ENCODE measurements at places on chromosomes 5 and 9.
A peak's percentile ranks its signal among the peaks of the same experiment; 100 is the strongest.

DNA sequence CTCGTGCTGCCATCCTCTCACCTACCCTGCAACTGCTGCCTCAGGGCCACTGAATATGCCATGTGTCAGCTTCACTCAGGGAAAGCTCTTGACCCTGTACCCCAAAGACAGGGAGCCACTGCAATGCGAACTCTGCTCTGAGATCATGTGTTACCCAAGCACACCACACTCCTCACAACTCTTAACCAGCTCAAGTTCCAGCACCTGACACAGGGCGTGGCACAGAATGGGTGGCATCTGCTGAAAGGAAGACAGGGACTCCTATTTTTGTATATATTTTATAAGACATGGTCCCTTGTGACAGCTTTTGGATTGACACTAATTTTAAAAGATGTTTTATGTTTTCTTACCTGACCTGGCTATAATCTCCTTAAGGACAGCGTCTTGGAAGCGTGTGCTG lies 10.7 kb downstream of the PHYKPL start:
- DNase-seq = no peak

GRCh38 chr9:97307091-97307490 lies 368 bp upstream of the CCDC180 start:
- peak; percentile 72 for DNase-seq

DNA sequence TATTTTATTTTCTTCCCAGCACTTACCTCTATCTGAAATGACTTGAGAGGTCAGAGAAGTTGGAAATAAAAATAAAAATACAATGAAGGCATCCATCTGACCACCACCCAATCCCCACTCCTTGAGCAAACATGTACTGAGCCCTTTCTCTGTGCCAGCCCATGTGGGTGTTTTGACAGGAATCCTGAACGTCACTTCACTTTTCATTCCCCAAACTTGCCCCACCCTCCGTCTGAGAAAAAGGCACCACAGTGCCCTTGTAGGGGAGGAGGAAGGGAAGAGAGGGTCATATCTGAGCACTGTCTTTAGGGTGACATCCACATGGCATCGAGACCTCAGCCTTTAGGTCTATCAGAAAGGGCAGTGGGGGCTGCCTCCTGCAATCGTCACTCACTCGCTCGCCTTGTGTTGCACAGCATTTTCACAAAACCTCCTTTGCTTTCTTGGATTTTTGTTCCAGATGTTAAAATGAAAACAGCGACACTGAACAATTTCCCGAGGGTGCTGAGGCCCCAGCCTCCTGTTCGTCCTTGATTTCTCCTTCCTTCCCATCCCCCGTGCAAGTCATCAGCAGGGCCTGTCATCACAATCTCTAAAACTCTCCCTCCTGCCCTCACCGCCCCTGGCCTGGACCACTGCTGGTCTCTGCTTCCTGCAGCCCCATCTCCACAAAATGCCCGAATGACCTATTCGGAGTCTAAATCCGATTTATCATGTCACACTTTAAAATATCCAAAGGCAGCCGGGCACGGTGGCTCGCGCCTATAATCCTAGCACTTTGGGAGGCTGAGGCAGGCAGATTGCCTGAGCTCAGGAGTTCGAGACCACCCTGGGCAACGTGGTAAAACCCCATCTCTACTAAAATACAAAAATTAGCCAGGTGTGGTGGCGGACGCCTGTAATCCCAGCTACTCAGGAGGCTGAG lies 13.0 kb downstream of the HIGD2A start:
- no peak for DNase-seq

- no peak for DNase-seq
Measured at GRCh38 chr5:158560170-158560569, 539.5 kb downstream of the EBF1 start.

DNA sequence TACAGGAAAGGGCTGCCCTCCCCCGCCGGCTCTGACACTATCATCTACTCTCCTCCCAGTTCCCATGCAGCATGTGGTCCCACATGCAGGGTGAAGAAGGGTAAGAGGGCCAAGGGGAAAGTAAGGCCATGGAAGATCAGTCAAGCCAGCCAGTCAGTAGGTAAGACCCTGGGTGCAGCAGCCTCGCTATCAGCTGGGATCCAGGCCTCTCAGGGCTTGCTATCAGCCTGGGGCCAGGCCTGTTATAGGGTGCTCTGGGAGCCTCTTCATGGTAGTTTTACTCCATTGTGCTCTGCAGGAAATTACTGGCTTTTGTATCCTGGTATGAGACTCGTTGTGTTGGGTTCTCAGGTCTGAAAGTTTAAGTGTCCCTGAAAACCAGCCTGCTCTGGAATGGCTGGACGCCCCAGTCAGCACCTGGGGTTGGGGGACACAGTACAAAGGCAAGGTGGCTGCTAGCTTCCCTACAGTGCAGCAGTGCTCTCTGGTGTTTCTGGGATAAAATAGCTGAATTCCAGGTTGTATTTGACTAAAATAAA lies 21.4 kb downstream of the SLC22A4 start:
- DNase-seq = no peak

DNA sequence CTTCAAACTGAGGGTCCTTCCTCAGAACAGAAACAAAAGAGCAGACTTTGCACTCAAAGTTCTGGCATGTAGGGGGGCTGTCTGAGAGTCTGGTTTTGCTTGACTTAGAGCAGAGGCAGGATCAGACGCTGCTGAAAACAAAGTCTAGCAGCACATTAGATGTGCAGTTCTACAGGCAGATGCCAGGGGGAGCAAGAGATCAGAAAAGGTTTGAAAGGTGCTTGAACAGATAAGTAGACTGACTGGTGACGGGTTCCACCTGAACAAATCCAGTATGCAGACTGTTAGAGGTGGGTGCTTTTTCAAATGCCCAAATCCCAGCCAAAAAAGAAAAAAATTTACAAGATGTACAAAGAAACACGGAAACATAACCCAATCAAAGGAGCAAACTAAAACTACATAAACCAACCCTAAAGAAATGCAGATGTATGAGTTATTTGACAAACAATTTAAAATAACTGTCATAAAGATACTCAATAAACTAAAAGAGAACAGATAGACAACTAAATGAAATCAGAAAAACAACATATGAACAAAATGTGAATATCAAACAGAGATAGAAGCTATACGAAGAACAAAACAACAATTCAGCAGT lies 194.7 kb upstream of the FREM1 start:
- no peak for DNase-seq

GRCh38 chr5:130796902-130797301 lies 368.2 kb downstream of the HINT1 start:
- DNase-seq = no peak

DNA sequence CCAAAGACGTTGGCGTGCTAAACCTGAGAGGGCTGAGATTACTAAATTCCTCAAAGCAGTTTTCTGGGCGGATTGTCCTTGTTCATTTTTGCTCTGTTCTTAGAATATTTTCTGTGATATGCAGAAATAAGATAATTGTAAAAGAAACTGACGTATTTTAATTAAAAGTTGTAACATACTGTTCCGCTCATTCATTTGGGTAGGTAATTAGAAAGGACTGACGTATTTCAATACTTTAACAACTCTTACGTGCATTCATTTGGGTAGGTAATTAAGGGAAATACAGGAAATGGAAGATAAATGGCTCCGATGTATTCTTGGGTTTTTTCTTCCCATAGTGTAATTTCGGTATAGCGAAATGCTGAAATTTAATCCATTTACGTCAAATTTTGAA lies 1.1 kb downstream of the OSTF1 start:
- no peak for DNase-seq

DNA sequence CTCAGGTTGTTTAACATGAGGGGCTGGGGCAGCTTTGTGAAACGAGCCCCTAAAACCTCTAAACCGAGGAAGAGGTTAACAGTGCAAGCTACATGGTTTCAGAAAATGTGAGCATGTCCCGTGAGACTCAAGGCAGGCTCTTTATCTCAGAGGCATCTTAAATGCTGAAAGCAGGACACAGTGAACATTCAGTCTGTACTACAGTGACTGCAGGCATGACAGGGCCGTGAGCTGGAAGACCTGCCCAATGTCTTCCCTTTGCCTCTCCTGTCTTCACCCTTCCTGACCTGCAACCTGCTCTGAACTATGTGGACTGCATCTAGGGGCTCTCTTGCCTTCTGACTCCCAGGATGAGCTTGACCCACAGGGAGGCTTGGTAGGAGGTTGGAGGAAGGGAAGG lies 58.3 kb downstream of the PRLR start:
- no peak for DNase-seq

DNA sequence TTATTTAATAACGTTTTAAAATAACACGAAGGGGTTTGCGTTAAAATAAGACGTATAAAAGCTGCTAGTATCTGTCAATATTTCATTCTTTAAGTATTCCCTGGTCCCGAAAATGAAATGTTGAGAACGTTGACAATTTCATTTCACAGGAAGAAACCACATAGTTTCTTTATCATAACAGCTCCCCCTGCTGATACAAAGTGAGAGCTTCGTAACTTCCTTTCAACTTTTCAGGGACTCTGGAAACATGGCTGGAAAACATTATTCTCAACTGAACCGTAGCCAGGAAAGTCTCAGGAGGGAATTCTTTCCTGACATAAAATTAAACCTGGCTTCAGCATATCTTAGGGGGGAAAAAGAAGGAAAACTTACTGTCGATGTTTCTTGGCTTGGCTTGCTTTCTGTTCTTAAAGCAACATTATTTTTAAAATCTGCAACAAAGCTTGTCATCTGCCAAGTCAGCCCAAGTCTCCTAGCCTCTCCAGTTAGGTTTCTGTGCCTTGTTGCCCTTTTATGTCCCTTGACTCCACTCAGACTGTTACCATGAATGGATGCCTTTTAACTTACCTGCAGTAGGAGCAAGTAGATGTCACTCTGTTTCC lies 122.9 kb upstream of the DAB2 start:
- no peak for DNase-seq

GRCh38 chr9:34140853-34141252 lies 14.4 kb upstream of the DCAF12 start:
- no peak for DNase-seq

DNA sequence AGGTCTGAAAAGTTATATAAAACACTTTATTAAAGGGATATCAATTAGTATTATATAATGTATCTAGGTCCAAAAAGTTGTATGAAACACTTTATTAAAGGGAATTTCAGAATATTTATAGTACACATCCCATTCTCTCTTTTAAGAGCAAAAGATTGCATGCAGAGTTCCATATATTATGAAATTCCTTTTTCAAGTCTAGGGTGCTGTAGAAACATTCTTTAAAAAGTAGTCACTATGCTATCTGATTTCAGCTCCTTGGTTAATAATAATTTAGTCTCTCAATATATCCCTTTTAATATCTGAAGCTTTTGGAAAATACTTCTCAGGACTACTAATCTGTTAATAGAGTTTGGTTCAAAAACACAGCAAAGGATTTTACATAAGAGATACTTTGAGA lies 1496.1 kb upstream of the C9orf72 start:
- DNase-seq = no peak

- DNase-seq = no peak
Measured at GRCh38 chr5:94778732-94779131, 160.3 kb downstream of the SLF1 start.

DNA sequence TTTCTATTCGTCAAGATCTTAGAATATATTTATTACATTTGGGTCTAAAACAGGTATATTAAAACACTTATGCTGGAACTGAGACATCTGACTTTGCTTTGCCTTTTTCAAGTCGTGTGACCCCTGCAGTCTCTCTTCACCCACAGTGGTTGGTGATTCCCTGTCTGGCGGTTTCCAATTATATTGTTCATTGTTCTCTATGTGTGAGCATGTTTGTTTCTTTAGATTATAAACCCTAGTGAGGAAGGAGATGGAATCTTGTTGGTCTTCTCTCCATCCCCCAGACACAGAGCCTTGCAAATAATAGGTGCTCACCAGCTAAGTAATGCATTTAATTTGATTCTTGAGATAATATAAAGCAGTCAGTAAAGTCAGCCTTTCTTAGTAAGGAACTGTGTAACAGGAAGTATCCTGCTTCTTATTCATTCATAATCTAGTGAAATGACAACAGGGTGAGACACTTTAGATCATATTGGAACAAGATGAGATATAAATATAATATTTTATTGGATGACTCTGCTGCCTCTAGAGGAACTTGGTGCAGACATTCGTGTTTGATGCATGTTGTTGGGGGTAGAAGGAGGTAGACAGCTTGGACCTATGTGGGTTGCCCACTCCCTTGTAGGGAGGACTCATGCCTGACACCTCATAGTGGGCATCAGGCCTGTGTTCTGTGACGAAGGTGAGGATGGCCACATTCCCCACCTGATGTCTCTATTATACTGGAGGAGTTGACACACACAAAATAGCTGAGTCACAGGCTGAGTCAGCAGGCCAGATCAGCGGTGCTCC lies 88.1 kb downstream of the FGF1 start:
- no peak for DNase-seq

DNA sequence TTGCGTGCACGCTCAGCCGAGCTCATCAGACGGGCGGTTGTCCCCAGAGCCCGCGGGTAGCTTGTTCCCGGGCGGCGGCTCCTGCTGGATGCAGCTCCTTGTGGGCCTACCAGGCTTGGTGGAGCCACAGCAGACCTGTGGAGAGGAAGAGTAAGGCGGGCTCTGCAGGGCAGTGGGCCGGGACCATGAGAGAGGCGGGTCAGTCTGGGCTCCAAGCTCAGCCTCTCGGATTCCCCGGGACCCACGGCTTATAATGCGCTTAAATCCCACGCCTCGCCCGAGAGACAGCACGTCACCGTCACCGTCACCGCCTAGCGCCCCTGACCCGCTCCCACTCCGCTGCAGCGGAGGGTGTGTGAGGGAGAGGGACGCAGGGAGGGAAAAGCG lies 1.9 kb upstream of the ANKRD18A start:
- no peak for DNase-seq

GRCh38 chr9:93864032-93864431 lies 91.1 kb downstream of the BARX1 start:
- DNase-seq = no peak

DNA sequence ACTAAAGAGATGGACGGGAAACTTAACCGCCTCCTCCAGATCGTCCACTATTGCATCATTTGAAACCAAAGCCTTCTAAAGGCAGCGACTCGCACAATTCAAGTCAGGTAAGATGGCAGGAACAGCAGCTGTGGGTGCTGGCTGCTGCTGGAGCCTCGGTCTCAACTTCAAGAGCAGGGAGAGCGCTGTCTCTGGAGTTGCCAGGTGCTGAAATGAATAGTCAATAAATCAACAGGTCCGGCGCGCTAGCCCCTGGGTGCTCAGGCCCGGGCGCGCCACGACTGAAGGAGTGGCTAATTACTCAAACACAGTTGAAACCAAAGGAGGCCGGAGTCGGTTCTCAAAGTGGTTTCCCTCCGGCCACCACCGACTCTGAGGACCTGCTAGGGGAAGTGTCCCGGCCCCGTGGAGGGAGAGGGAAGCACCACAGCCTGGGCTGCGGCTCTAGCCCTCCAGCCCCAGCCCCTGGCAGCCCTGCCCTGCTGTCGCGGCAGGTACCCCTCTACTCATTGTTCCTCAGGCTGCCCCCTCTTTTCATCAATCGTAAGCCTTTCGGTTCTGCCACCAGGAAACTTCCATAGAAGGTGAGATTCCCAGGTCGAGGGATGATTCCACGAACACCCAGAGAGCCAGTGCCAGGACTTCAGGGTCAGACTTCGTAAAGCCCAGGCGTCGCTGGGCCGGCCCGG lies 804 bp downstream of the TTC39B start:
- DNase-seq = peak; percentile 15

DNA sequence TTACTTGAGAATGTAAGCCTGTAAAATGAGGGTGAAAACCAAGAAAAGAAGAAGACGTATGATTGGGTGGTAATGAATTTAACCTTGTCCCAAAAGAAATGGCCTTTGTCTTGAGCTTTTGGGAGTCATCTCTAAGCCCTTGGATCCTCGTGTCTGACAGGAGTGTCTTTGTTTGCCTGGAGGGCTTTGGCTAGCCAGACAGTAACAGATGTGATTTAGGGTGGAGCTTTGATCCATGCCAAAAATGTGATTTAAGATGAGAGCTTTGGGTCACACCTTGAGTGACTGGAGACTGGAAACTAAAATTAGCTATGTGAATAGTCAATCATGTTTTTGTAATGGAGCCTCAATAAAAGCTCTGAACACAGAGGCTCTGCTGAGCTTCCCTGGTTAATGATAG lies 25.9 kb upstream of the ZFAND5 start:
- DNase-seq = no peak
